ENCODE measurements at places on chromosomes 2 and 18.

DNA sequence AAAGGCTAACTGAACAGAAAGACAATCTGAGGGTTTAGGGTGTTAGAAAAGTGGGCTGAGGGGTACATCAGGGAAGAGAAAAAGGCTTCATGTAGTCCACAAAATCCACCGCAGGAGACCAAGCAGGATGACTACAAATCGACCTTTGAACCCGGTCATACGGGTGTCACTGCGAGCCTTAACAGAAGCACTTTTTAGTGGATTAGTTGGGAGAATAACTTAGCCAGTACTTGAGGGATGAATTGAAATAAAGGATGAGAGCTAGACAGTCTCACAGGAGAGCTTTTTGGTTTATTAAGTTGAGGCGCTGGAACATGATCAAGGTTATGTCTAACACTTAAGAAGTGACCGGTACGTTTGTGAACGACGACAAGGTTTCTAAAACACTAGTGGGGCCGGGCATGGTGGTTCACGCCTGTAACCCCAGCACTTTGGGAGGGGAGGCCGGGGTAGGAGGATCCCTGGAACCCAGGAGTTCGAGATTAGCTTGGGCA, 217.7 kb downstream of the MCFD2 start:
- no peak for DNase-seq

DNA sequence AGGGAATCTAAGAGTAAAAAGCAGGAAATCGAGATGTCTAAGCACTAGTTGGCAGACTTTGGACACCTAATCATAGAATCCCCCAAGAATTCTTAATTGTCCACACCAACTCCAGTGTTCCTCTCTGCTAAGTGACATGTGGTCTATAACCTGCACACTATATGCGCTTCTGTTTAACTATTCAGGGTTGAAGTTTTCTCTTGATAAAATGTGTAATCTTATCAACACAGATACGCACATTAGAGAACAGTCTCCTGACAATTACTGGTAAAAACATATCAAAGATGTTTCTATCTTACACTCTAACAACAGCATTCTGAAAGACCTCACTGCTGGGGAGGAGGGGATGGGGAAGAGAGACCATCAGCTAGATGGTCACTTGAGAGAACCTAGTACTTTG, 3.9 kb downstream of the ABCB11 start:
- DNase-seq, result no peak

GRCh38 chr2:149489452-149489851, 98.1 kb downstream of the MMADHC start:
- DNase-seq, result no peak

- no peak for DNase-seq
Measured at GRCh38 chr2:73028841-73029240, 42.7 kb downstream of the SFXN5 start.

GRCh38 chr2:15984368-15985255, 44.3 kb downstream of the MYCN start:
- DNase-seq, result no peak

- no peak for DNase-seq
Measured at GRCh38 chr2:128716299-128716721, 397.6 kb upstream of the HS6ST1 start.

DNA sequence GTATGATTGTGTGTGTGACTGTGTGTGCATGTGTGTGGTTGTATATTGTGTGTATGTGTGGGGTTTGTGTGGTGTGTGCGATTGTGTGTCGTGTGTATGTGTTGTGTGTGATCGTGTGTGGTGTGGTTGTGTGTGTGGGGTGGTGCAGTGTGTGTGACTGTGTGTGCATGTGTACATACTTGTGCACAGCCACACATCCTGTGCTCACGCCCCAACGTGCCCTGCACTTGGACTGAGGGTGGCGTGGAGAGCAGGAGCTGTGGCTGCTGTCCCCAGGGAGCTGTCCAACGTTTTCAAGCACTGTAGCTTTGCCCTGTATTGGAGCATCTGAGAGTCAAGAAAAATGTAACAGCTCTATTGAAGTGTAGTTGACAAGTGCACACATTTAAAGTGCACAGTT, 243.2 kb upstream of the HDAC4 start:
- DNase-seq, result no peak

- DNase-seq, result no peak
Measured at GRCh38 chr18:13558124-13558523, 168.2 kb downstream of the FAM210A start.

GRCh38 chr2:5666798-5667197, 25.4 kb upstream of the SOX11 start:
- DNase-seq, result no peak

- DNase-seq, result no peak
Measured at GRCh38 chr18:56217406-56217805, 421.0 kb downstream of the TXNL1 start.

DNA sequence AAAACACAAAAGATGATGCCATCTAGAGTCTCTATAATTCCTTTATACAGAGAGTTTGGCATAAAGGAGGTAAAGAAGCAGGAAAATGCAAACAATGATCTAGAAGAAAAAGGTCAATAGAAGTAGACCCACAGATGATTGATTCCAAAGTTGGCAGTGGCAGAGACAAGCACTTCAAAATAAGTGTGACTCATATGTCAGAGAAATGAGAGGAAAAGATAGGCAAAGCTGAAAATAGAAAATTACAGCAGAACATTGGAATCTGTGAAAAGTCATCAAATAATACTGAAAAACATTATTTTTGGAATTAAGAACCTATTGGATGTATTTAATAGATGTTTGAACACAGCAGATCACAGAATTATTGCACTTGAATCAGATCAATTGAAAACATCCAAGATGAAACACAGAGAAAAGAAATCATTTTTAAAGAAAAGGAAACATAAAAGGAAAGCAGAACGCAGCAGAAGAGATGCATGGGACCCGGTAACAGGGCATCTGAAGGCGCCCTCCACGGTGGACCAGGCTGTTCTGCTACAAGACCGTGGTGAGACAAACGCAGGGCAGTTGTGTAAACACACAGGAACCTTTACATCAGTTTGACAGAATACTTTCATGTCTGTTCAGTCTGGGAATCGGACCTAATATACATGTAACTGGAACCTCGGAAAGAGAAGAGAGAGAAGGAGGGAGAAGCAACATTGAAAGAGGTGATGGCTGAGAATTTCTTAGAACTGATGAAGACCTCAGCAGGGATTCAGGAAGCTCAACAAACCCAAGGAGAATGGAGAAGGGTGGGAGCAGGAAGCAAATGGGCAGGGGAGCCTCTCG, 74.6 kb upstream of the GPC1 start:
- DNase-seq, result no peak

DNA sequence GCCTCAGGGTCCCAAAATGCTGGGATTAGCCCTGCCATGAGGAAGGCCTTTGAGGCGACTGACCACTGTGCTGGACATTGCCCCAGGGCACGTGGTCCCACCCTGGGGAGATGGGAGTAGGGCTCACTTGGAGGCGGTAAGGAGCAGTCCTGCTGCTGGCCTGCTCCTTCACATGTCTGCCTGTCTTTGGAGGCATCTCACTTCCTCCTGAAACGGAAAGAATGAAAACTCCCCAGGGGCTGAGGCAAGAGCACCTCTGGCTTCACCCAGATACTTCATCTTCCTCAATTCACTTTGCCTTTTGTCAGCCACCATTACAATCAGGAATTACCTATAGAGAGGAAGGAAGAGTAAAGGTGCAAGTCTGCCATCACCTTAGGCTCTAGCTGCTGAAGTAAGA, 59.9 kb upstream of the GATA6 start:
- no peak for DNase-seq

GRCh38 chr2:102737431-102737830, 24.4 kb upstream of the TMEM182 start:
- DNase-seq, result no peak

GRCh38 chr2:119694845-119695521, 16.0 kb downstream of the TMEM177 start:
- DNase-seq, result no peak

DNA sequence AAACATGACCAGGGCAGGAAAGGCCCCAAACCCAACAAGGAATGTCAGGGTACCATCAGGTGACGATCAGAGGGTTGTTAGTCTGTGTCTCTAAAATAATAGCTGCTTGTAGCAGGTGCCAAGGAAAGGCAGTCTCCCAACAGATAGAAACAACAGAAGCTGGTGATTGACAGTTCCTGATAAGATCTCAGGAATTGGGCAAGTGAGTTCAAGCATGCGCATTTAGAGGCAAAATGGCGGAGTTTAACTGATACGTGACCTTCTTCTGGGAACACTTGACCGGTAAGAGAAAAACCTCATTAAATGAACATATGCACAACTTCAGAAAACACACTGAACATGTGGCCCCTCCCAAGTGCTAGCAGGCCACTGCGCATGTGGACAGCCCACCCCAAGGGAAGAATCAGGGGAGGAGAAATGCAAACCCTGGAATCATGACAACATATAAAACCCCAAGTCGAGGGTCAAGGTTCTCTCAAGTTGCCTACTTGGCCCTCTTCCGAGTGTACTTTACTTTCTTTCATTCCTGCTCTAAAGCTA, 664.9 kb downstream of the KCNJ3 start:
- no peak for DNase-seq

Measured in activated T-helper 1 cell treated with anti-CD3 and anti-CD28 coated beads, Interleukin-2, amount 50 U/mL, for 16 hours (primary cell).